ENCODE measurements at places on chromosomes 16 and 17.

- no peak for DNase-seq
Measured at GRCh38 chr17:8122924-8123694, 797 bp downstream of the HES7 start.

DNA sequence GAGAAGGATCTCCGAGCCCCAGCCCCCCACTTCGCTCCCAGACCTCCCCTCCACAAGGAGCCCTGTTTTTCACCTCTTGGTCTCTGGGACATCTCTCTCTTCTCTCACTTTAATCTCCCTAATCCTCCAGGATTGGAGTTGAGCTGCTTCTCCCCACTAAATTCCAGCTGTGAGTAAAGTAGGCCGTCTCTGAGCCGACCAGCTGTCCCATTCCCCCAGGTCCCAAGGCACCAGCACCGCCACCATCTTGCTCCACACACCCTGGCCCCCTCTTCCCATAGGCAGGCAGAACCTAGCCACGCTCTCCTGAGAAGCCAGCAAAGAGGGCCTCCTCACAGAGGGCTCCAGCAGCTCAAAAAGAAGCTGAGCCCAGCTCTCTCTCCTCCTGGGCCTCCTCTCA is 878 bp downstream of the DLG4 start:
- DNase-seq = no peak

GRCh38 chr16:61295311-61295710 is 740.9 kb downstream of the CDH8 start:
- no peak for DNase-seq

GRCh38 chr16:66904846-66905632 is 13.6 kb downstream of the CDH16 start:
- DNase-seq = no peak

- no peak for DNase-seq
Measured at GRCh38 chr16:85317704-85318103, 205.4 kb upstream of the CIBAR2 start.

Data from activated CD8-positive, alpha-beta memory T cell treated with anti-CD3 and anti-CD28 coated beads for 4 hours (primary cell).